ENCODE measurements at places on chromosomes 11 and 22.
A peak's percentile ranks its signal among the peaks of the same experiment; 100 is the strongest.

- DNase-seq, result peak; percentile 49
Measured at GRCh38 chr11:68584097-68584496, 100.2 kb upstream of the GAL start.

DNA sequence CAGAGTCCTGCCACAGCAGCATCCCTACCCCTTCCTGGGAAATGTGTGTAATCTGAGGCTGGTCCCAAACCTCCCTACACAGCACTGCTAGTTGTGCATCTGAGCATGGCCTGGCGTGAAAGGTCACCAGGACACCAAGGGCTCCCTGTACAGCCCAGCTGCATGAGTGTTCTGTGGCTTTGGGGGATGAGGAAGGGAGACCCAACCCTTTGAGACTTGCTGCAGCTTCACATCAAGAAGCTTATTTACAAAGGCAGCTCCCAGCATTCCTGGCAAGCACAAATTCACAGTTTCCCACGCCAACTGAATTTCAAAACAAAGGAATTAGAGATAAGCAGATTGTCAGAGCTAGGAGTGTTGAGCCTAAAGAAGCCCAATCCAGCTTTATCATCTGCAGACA, 32.2 kb downstream of the CSNK2A3 start:
- no peak for DNase-seq

DNA sequence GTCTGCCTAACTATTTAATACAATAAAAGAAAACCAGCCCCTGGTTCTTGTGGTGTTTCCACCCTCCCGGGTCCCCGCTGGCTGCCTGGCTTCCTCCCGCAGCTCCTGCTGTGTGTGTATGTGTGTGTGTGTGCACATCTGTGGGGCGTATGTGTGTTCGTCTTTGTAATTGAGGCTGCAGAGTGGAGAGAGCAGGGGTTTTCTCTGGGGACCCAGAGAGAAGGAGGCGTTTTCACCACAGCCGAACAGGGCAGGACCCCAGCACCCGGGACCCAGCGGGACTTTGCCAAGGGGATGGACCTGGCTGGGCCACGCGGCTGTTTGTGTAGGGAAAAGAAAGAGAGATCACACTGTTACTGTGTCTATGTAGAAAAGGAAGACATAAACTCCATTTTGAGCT, 42.7 kb downstream of the IGLL1 start:
- DNase-seq, result no peak

DNA sequence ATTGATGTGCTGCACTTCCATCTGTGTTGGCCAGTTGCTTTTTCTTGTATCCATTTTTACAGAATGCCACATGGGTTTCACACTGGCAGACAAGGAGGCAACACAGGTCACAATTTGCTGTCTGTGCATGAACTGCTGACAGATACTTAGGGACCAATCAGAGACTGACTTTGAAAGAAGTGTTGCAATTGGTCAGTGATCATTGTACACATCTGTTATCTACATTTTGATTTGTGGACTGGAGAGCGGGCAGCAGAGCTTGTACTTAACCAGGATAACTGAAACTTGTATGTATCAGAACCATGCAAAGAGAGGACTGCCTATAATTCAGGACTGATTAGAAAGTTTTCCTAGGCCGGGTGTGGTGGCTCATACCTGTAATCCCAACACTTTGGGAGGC, 21.8 kb downstream of the PRR5 start:
- DNase-seq, result no peak

DNA sequence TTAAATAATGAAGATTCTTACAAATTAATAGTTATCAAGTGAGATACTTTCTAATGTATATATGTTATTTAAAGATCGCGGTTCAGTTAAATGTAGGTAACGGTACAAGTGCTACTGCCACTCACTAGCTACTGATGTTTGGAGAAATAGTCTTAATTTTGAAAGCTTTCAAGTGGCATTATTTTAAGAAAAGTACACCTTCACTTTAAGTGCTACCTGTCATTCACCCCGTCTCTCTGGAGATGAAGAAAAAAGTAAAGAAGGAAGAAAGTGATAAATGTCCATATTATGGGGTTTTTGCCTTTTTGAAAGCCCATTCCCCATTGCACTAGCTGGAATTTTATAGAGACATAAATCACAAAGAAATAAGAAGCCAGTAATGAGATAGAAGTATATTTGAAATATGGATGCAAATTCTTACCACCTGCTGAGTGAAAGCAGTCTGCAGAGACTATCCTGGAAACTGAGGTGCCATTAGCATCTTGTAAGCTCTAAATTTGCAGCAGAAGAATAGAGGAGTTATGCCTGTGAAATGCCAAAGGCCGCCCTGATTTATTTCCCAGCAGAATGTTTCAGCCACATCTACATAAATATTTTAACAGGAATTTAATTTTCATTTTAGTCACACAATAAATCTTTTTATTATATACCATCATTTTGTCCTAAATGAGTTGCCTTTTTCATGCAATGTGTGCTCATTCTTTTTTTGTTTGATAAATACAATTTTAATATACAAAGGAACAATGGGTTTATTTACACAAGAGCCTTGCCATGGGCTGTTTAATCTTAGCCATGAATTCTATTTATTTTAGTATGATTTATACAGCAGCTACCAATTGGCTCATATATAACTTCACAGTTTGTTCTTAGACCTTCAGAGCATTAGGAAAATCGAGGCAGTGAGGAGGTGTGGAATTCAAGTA, 489.9 kb upstream of the RAG2 start:
- DNase-seq, result no peak

DNA sequence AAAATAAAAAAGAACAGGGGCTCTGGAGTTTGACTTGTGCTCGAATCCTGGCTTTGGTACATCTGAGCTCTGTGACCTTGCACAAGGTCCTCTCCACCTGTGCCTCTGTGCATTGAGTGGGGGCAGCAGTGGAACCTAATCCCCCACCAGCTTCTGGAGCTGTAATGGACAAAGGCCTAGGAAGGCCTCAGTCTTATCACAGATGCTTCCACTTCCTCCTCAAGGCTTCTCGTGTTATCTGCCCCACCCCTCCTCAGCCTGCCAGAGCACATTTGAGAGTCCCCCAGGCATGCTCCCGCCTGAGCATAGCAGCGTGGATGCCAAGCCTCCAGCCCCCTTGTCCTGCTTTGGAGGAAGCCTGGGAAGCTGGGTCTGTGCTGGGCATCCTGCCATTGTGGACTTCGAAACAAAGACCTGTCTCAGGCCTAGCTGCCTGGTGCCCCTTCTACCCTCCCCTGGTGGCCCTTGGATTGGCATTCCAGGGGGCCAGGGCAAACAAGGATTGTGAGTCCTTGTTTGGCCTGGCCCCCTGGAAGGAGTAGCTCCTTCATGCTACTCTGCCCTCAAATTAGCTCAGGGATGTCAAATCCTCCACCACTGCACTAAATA, 15.0 kb downstream of the SLC35E4 start:
- no peak for DNase-seq

GRCh38 chr11:17682848-17683247, 36.5 kb upstream of the MYOD1 start:
- no peak for DNase-seq

DNA sequence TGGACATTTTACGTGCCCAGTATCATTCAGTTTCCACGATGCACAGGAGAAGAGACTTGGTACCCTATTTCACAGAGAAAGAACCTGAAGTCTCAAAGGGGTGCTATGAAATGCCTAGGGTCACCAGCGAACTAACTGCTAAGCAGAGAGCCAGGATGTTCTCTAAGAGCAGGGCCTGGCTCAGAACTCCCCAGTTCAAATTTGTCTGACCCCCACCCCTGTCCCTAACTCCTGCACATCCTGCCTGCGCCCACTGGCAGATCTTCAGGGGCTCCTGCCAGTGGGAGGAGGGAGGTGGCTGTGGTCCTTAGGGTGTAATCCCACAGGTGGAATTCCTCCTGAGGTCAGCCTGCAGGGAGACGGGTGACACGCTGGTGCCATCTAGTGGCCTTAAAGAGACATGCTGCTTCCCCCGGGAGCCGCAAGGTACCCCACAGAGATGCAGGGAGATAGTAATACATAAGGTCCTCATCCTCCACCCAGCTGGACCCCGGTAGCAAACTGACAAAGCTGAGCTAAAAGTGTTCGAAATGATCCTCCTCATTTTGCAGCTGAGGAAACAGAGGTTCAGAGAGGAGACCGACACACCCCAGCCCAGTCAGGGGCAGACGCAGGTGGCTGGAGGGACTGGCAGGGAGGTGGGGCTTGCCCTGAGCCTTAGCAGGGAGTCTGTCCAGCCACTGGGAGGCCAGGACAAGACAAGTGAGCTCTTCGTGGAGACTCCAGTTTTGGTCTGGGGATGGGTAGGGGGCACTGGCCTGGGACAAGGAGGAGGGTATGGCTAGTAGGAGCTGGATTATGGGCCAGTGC, 34.1 kb downstream of the MB start:
- DNase-seq, result peak; percentile 35

GRCh38 chr22:27148055-27148454, 490.7 kb downstream of the MIAT start:
- no peak for DNase-seq

DNA sequence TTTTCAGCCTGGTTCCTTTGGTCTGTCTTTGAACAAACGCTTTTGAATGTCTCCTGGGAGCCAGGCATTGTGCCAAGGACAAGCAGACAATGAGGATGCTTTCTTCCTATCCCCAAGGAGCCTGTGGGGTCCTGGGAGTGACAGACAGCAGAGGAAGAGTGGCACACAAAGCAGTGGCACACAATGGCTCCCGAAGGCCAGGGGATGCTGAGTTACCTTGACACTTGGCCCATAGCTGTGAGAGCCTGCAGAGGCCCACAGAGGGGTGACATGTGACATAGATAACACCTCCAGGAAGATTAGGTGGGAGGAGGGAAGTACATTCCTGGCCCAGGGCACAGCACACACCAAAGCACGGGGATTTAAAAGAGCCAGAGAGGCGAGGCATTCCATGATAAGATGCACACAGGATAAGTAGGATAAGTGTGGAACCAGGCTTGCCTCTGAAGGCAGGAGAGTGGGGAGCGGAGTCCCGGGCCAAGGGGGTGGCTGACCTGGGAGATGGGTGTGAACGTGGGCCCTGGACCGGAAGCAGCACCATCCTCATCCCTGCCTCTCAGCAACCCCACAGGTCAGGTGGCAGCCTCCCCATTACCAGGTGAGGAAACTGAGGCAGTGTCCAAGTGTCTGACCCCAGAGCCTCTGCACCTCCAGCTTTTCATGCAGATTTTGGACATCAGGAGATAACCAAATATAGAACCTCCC, 6.3 kb downstream of the UPB1 start:
- DNase-seq, result no peak

DNA sequence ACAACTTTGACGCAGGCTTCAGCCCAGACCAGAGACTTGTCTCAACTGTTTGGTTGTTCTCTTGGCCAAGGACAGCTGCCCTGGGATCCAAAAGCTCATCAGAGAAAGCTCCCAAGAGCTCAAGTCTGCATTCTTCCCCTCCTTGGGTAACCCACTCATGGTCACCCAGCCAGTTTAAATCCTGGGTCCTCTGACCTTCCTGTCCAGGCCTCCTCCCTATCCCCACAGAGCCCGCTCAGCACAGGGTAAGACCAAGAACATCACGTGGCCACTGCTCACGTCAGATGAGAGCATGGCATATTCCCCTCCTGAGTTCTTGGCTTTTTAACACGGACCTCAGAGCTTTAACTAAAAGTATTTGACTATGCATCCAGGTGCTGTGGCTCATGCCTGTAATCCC, 25.8 kb downstream of the TSKU start:
- no peak for DNase-seq

DNA sequence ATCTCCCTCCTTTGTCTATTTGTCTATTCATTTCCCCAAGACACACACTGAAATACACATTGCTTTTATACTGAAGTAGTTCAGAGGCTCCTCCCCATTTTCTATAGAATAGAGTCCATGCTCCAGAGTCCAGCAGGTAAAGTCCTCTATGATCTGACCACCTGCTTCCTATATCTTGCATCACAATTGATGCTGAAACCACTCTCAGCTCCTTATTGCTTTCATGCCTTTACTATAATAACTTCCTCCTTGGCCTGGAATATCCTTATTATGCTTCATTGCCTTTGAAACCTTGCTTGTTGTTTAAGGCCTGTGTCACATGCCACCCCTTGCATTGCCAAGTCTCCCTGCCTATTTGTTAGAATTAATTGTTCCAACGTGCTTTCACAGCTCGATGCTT, 12.6 kb downstream of the OR6Q1 start:
- DNase-seq, result no peak

DNA sequence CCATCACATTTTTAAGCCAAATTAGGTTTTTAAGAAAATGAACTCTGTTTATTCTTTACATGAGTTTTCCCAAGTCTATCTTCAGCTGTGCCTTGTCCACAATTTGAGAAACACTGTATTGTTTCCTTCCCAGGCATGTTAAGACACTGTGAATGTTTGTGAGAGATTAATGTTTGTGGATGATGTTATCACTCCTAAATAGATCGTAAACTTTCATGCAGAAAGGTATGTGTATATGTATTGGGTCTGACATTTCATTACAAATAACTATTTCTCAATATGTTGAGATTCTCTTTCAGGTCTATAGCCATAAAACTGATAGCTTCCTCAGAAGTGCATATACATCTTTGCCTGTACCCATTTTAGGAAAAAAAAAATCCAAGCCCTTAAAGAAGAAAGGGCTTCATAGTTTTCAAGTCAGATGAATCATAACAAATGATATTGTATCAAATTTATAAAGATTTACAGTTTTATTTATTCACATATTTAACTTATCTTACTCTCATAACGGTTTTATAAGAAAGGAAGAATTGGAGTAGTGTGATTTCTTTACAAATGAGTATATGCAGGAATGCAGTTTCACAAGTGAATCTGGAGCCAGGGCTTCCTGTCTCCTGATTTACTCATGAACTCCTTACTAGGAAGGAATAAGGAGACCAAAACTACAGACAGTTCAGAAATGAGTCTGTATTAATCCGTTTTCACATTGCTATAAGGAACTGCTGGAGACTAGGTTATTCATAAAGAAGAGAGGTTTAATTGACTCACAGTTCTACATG, 11.2 kb downstream of the OR8D1 start:
- DNase-seq, result no peak

- DNase-seq, result no peak
Measured at GRCh38 chr11:134289789-134290188, 13.6 kb downstream of the GLB1L3 start.

DNA sequence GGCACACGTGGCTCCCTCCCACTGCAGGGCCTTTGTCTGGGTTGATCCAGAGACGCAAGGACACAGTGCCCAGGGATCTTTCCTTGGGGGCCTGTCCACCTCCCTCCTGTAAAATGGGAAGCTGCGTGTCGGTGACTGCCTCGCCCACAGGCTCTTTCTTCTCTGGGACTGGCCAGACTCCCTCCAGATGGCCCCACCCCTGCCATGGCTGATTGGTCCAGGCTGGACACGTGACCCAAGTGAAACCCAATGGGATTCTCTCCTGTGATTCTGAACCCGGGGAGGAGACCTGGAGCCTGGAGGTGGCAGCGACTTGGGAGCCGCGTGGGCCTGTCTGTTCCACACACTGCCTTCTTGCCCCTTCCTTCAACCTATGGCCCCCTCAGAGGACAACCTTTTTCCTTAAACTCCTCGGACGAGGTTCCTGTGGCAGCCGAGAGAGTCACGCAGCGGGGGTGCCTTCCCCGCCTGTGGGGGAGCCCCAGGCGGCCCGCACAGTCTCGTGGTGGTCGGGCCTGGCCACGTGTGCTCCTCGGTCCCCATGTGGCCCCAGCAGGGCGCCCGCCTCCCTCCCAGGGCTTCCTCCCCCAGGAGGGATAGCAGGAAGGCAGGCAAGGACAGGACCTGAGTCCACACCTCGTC, 12.4 kb upstream of the MPPED1 start:
- DNase-seq, result no peak

Measured in T-helper 9 cell (primary cell).